ENCODE measurements at places on chromosomes 6 and 20.

DNA sequence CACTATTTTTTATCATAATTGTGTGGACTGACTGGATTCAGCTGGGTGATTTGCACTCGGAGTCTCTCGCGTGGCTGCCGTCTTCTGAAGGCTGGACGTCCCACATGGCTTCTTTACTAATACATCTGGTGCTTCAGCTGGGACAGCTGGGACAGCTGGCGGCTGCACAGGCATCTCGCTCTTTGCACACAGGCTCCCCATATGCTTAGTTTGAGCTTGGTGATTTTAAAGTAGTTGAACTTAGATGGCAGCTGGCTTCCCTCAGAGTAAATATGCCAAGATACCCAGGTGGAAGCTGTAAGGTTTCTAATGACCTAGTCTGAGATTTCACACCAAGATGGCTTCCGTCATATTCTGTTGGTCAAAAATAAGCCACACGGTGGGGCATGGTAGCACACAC is 38.7 kb upstream of the PPP1R3G start:
- no peak for DNase-seq

- DNase-seq, result no peak
Observed at GRCh38 chr20:61908057-61909026, 157.3 kb downstream of the TAF4 start.

- DNase-seq, result no peak
Observed at GRCh38 chr20:50821257-50821921, 26.5 kb downstream of the BCAS4 start.

DNA sequence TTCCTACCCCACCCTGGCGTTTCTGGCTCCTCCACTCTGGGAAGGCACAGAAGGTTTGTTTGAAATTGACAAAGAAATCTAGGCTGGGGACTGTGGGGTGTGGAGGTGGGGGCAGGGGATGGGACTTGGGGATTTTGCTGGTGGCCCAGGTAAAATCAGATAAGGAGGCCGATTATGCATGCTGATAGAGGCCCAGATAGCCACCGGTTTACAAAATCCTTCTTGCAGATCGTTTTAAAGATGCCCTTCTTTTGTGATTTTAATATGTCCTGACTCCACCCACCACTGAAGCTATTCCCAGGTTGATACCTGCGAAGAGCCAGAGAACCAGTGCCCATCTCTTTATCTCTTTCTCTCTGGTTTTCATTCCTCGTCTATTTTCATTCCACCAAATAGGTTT is 104.9 kb downstream of the TFAP2C start:
- no peak for DNase-seq

GRCh38 chr6:136994782-136995181 is 50.0 kb downstream of the IL20RA start:
- no peak for DNase-seq

DNA sequence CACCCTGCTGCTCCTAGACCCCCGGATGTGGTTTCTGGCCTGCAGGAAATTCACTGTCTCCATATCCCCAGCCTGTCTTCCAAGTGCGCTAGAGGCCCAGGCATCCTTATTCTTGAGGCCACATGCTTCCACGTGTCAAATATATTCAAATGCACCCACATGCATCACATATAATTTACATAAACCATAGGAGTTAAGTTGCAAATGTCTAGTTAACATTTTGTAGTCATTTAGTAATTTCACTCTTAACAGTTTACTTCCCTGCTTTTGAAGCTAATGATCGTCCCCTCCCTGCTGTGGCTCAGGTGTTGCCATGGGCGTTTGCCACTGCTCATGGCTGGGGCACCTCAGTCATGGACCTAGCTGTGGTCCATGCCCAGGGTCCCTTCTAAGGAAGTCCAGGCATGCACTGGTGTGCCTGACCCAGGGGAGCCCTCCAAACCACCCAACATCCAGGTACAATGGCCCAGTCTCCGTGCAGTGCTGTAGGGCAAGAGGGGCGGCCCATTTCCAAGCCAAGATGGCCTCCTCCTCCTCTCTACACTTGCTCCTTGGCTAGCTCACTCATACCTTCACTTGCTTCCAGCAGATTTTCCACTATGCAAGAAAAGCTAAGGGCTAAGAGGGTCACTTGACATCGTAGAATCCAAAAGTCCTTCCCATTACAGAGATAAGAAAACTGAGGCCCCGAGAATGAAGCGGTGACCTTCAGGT is 42.4 kb downstream of the FGD2 start:
- DNase-seq, result peak; percentile 69
